ENCODE measurements at places on chromosomes 2 and 18.

GRCh38 chr2:157438863-157439823, 4.7 kb downstream of the CYTIP start:
- no peak for DNase-seq

GRCh38 chr18:60189856-60190255, 182.7 kb downstream of the MC4R start:
- DNase-seq, result no peak

GRCh38 chr2:176924909-176925534, 287.6 kb upstream of the HNRNPA3 start:
- DNase-seq, result no peak

DNA sequence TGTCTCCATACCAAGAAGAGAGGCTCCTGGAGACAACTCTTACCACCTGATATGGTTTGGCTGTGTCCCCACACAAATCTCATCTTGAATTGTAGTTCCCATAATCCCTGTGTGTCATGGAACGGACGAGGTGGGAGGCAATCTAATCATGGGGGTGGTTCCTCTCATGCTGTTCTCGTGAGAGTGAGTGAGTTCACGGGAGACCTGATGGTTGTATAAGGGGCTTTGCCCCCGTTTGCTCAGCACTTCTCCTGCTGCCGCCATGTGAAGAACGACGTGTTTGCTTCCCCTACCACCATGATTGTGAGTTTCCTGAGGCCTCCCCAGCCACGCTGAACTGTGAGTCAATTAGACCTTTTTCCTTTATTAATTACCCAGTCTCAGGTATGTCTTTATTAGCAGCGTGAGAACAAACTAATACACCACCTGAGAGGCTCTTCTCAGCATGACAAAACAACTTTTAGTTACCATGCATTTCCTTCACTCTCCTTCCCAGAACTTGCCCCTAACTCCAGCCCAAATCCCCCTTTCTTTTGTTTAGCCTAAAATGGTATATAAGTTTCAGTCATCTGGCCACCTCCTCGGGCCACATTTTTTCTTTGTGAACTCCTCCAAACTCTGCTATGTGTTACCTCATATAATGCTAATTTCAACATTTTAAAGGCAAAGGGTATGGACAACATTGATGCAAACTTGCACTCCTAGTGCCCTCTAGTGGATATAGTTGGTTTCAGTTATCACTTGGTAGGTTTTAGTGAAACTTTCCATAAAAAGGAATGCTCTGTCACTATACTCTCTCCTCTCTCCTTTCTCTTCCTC, 58.6 kb upstream of the SLC25A52 start:
- DNase-seq, result peak; percentile 75

DNA sequence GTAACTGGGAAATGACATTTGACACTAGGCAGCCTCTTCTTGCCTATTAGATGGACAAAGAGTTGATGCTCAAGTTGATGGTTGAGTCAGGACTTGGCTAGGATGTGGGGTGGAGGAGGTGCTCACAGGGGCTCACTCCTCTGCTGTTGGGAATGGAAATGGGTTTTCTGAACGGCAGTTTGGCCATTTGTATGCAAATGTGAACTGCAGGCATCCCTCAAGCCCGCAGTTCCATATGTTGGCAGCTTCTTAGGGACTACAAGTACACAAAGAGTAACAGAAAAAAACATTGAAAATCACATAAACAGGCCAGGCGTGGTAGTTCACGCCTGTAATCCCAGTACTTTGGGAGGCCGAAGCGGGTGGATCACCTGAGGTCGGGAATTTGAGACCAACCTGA, 80.8 kb downstream of the INPP5D start:
- DNase-seq, result no peak

GRCh38 chr2:74364533-74365505, 15.3 kb downstream of the DCTN1 start:
- DNase-seq, result no peak

- peak; percentile 77 for DNase-seq
These were observed 10.3 kb upstream of the CHST10 start for GRCh38 chr2:100427627-100428258.

GRCh38 chr2:198525211-198525969, 721.0 kb downstream of the PLCL1 start:
- no peak for DNase-seq

DNA sequence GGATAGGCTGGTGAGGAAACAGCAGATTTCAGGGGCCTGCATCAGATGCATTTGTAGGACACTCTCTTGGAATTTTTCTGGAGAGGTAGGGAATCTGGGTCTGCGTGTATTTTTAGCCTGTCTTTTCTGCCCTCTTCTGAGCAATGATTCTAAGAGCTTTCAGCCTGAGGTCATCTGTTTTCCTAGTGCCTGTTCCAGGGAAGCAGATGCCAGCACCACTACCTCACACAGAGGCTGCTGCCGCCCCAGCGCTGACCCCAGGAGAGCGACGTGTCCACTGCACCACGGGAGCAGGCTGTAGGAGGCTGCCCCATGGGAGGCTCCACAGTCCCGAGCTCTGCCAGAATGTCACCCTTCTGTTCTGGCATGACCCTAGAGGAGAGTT, 316.5 kb downstream of the CYP26B1 start:
- no peak for DNase-seq

DNA sequence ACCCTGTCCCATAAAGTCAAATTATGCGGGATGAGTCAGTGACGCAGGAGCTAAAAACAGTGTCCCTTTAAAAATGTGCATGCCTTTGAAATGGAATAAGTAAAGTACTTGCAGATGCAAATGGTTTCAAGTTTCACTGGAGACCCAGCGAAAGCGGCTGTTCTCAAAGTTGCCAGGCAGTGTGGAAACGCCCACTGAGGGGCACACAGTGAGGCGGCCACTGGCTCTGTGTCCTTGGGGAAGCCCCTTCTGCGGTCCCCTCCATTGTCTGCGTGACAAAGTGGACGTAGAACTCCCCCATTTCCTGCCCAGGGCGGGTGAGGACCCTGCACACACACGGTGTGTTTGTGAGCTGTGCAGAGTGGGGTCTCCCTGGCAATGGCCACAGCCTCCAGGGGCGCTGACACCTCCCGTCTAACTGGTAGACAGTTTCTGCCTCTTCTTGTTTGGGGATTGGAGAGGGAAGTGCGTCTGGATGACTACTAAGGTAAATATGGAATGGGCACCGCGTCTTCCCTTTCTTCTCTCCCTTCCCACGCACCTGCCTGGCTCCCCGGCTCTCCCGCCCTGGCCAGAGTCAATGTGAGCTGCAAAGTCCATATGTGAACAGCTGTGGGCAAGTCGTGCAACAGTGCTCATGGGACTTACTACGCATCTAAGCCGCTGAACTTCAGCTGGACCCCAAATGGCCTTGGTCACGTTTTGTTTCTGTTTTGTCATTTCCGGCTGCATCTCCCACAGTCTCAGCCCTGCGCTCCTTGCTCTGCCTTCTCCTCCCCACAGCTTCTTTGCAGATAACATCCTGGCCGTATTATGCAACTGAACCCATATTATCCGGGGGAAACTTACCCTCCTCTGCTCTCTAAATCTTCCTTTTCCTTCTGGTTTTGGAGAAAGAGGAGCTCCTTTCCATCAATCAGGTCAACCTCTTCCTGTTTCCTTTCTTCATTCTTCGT, 33.7 kb upstream of the ZNF516 start:
- DNase-seq, result no peak

DNA sequence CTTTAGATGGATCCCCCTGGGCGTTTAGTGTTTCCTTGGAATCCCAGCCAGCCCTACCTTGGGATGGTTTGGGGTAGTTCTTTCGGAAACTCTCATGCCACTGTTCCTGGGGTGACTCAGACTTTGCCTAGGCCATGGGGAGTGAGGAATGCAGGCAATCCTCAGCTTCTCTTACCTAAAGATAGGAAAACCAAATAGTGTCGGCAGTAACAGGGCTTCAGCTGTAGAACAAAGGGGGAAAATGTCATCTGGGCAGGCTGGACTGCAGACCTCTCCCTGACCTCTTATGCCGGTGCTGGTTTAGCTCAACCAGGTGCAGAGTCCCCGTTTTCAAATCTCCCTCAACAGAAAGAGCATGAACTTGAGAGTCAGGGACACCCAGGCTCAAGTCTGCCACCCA, 252.1 kb downstream of the TSN start:
- no peak for DNase-seq

DNA sequence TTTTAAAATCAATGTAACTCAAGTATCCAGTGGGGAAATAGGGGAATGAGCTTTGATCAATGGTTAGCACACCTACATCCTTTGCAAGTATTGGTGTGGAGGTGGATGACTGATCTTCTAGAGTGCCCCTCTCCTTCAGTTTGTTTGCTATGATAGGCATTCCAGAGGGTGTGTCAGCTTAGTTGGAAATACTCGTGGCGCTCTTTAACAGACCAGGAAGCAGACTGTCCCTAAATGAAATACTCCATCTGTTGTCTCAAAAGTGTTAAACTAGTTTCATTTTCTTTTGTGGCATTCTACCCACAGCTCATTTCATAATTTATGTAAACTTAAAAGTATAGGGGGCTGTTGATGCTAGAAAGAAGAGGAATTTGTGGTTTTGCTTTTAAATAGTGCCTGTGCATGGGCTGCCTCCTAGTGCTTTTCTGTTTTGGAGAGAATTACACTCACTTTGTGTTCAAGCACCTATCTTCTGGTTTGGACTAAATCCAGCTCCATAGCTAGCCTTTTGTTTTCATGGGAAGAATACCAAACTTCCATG, 66.2 kb downstream of the STAT1 start:
- DNase-seq, result no peak

DNA sequence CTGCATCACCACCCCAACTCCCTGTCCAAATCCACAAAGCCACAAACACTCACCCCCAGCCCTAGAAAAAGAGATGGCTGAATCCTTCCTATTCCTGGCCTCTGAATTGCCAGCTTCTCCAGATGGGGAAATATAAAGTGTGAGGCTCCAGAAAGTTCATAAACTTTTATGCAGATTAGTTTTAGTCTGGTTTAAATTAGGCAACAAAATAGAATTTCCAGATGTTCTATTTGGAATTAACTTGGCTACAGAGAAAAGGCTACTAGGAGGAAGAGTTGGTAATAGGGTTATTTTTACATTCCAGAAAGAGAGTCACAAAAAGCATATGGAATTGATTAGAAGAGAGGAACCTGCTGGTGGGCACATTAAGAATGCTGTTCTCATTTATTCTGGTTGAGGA, 56.0 kb downstream of the EN1 start:
- DNase-seq, result no peak

GRCh38 chr2:40797120-40797519, 345.2 kb upstream of the SLC8A1 start:
- no peak for DNase-seq

DNA sequence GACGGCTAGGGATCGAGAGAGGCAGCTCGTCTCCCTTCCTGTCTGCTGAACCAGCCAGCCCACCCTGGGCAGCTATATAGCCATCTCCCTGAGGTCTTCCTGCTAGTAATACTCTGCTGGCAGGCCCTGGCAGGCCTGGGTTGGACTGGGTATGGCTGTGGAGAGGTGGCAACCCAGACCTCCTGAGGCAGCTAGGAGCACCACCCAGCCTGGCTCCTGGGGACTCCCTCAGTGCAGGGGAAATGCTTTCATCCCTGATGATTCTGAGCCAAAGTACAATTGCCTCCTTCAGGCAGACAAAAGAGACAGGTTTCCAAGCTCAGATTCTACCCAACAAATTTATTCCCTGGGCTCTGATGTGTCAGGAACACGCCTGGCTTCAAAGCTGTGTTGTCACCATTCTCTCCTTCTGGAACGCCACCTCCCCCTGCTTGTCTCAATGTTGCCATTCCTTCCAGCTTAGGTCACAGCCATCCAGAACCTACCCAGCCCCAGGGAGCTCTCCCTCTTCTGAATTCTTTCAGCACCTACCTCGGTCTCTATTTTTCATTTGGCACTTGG, 4.7 kb upstream of the DNAJB2 start:
- no peak for DNase-seq

GRCh38 chr2:19643117-19643518, 258.7 kb downstream of the TTC32 start:
- DNase-seq, result no peak

- no peak for DNase-seq
These were observed 3.0 kb upstream of the UGT1A9 start for GRCh38 chr2:233668605-233669260.

- DNase-seq, result no peak
These were observed 34.8 kb upstream of the FAM110C start for GRCh38 chr2:80971-81736.

DNA sequence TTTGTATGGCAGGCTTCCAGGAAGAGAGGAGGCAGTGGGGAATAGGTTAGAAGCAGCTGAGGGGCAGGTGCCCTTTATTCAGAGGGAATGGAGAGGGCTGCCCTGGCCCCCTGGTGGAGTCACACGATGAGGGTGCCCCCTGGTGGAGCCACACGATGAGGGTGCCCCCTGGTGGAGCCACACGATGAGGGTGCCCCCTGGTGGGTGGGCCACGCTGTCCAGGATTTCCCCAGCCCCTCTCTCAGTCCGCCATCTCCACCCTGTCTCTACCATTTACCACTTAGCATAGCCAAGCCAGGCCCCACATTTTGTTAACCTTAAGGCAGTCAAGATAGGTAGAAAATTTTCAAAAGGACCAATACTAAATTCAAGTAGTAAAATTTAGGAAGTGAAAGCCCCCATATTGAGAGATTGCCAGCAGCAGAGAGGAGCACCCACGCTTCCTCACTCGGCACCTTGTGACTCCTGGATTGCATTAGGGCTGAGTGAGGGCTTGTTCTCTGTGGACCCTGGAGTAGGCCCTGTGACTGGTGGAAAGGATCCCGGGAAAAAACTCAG, 10.4 kb upstream of the FAM228A start:
- peak; percentile 46 for DNase-seq

DNA sequence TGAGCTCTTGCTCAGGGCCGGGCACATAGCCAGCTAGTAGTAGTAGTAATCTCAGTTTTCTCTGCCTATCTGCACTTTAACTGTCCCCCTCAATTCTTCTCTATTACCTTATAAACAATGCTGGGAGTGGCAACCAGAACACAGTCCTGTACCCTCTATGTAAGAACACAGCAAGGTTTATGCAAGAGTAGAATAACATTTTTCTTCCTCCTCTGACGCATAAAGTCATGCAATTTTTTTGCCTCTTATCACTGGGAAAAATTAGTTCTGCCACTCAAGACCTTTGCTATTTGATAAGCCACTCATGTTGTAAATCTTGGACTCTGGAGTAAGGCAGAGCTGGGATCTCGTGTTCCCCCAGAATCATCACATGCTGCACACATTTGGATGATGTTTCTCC, 200.7 kb upstream of the SOX11 start:
- DNase-seq, result no peak

GRCh38 chr18:74582642-74583041, 15.0 kb upstream of the ZNF407 start:
- no peak for DNase-seq

- no peak for DNase-seq
These were observed 102.3 kb downstream of the KCNF1 start for GRCh38 chr2:11014026-11014425.
